Common myeloid progenitor, CD34-positive (primary cell): ENCODE measurements at places on chromosomes 12 and 14.
A peak's percentile ranks its signal among the peaks of the same experiment; 100 is the strongest.

DNA sequence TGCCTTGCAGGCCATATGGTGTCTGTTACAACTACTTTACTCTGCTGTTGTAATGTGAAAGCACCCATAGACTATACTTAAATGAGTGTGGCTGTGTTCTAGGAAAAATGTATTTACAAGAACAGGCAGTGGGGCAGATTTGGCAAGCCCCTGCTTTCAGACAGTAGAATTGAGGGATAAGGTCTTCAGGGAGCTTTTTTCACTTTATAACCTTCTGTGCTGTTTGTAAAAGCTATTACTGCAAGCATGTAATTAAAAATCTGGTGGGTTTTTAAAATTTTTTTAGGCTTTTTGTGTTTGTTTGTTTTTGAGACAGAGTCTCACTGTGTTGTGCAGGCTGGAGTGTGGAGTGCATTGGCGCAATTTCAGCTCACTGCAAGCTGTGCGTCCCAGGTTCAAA lies 73.9 kb downstream of the VEZT start:
- no peak for DNase-seq

GRCh38 chr14:38420048-38420447 lies 164.2 kb upstream of the CLEC14A start:
- no peak for DNase-seq

DNA sequence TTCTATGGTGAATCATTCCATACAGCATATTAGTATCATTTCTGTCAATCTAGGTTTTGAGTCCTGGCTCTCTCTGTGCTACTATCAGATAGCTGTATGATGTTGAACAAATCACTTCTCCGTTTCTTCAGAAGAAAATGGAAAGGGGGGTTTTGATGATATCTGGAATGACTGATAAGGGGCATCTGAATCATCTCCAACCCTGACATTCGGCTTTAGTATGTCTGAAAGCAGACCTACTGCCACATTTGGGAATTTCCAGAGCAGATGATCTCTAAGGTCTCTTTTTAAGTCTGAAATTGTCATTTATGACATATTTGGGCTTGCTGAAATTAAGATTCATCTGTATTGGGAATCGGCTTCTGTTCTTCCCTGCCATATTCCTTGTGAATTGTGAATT lies 10.1 kb downstream of the MLF2 start:
- no peak for DNase-seq

- peak; percentile 83 for DNase-seq
Measured at GRCh38 chr12:67517181-67517887, 131.2 kb upstream of the DYRK2 start.
